ENCODE measurements at places on chromosomes 3 and 15.

DNA sequence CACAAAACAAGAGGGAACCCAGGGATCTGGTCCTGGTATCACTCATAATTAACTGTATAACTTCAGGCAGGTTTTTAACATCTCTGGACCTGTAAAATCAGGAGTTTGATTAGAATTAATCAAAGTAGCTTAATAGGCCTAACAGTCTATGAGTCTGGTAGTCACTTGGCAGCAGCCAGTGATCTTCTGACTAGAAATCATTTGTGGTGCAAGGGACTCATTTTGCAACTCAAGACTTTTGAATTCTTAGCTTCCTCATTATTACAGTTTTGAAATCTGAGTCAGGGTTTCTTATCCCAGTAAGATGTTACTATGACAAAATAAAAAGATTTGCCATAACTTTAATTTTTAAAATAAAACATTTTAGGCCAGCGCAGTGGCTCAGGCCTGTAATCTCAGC, 70.8 kb downstream of the TMCC1 start:
- DNase-seq, result no peak

- DNase-seq, result no peak
These were observed 139.9 kb downstream of the TJP1 start for GRCh38 chr15:29682361-29682760.

GRCh38 chr3:141952611-141953010, 76.2 kb downstream of the ATP1B3 start:
- DNase-seq, result no peak

GRCh38 chr3:85005946-85006345, 47.2 kb downstream of the CADM2 start:
- DNase-seq, result no peak

DNA sequence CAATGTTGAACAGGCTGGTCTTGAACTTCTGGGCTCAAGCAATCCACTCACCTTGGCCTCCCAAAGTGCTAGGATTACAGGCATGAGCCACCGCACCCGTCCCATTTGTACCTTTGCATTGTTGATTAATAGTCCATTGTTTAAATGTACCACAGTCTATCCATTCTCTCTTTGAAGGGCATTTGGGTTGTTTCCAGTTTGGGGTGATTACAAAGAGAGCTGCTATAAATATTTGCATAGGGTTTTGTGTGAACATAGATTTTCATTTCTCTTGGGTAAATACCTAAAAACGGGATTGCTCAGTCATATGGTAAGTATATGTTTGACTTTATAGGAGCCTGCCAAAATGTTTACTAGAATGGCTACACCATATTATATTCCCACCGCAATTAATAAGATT, 13.7 kb upstream of the PTPRG start:
- DNase-seq, result no peak

Measured in cortex of kidney (tissue), 1 donor.